ENCODE measurements at places on chromosomes 13 and 19. TPM values are rescaled to one million over a fixed set of nuclear protein-coding genes. Genes with fewer than 3 reads are reported as not detected.

Gene TNFSF13B
- total RNA-seq: 0.47 TPM

Gene FGF22
- 1.5 TPM for total RNA-seq

Gene KCNC3
- 10.6 TPM for total RNA-seq

GRCh38 chr19:14428882-14429416 is 4.2 kb upstream of the PKN1 start:
- no peaks in the 10 kb centered on the region for H3K4me1 ChIP-seq
- H3K27me3 ChIP-seq: peaks cover 7% of the 10 kb centered on the region
- H3K36me3 ChIP-seq: no peaks in the 10 kb centered on the region
- H3K27ac ChIP-seq: no peak overlapping the region

Gene OR10H1
- not detected for total RNA-seq

DNA sequence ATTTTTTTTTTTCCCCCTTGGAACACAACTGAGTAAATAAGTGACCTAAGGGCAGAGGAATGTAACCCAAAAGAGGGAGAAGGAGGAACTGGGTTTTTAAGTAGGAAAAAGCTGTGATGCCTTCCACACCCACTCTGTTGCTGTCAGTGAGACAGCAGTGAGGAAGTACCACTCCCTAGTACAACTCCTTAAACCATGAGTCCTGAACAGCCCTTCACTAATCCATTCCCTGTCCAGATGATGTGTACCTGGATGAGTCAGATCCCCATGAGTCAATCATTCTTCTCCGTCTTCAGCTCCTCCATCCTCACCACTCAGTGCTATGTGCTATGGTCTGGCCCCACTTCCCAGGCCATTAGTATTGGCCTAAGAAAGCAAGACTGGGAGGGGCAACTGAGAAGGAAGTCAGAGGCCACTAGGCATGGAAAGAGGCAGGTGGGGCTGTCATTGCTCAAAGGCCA is 12.9 kb upstream of the CXCL17 start:
- peaks cover 4% of the 10 kb centered on the region for H3K36me3 ChIP-seq
- peaks cover 1% of the 10 kb centered on the region for H3K4me1 ChIP-seq
- H3K27me3 ChIP-seq: peaks cover 3% of the 10 kb centered on the region
- no peak for DNase-seq
- H3K27ac ChIP-seq: no peak overlapping the region

GRCh38 chr13:45792827-45793303 is 58.7 kb downstream of the SIAH3 start:
- no peaks in the 10 kb centered on the region for H3K27me3 ChIP-seq
- peaks cover 3% of the 10 kb centered on the region for H3K4me1 ChIP-seq
- H3K4me3 ChIP-seq: no peak overlapping the region
- DNase-seq: no peak

GRCh38 chr13:66887088-66887487 is 343.0 kb downstream of the PCDH9 start:
- no peak overlapping the region for H3K4me3 ChIP-seq
- H3K27me3 ChIP-seq: peaks cover 2% of the 10 kb centered on the region
- peaks cover 9% of the 10 kb centered on the region for H3K4me1 ChIP-seq
- no peak overlapping the region for H3K27ac ChIP-seq
- no peak for DNase-seq
- no peaks in the 10 kb centered on the region for H3K36me3 ChIP-seq

GRCh38 chr13:112066624-112067004 is 335 bp upstream of the SOX1 start:
- peaks cover 14% of the 10 kb centered on the region for H3K4me1 ChIP-seq
- DNase-seq: peak; percentile 78
- H3K27me3 ChIP-seq: peaks cover 31% of the 10 kb centered on the region
- H3K36me3 ChIP-seq: no peaks in the 10 kb centered on the region
- no peak overlapping the region for H3K27ac ChIP-seq

Measured in glutamatergic neuron (in vitro differentiated cells).